NCI-H524 (cell line): ENCODE measurements at places on chromosomes 12 and 14.

GRCh38 chr12:50404307-50404706 lies 3.6 kb downstream of the LARP4 start:
- DNase-seq = no peak

GRCh38 chr12:16324272-16324671 lies 23.2 kb upstream of the MGST1 start:
- no peak for DNase-seq

DNA sequence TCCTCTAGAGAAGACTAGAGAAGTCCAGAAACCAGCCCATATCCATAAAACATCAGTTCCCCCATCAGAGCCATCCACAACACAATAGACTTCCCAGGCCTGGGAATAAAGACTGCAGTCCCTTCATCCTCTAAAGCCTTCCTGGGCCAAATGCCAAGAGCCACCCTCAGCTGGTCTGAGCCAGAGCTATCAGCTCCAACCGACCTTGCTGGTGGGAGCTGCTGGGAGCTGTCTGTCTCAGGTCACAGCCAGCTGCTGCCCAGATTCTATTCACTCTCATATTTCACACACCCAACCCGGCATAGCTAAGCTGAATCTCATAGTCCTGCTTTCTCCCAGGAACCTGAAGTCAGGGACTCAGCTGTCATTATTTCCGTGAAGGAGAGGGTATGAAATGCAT lies 10.9 kb upstream of the TFCP2 start:
- DNase-seq = peak; percentile 96

DNA sequence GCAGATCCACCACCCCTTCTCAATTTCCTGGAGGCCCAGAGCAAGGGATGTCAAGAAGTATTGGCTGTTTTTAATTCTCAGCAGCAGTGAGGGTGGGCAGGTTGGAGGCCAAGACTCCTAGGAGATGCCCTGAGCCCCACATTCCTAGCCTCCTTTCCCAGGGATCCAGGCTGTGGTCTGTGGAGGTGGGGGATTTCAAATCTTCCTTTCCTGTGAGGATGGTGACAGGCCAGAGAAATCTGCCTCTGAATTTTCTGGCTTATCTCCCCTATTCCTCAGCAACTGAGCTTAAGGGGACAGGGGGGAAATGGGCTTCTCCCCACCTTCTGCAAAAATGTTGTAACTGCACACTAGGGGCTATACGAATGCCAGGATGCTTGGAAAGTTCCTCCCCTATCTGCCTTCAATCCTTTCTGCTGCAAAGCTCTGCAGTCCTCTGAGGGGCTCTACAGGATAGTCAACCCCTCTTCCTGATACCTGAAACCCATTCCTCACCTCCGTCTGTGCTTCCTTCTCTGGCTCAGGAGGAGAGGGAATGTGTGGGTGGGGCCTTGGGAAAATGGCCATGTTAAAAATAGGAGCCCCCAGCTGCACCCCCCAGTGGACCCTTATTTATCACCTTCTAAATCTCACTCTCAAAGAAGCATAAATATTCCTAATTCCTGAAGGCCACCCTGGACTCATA lies 6.6 kb downstream of the GPR84 start:
- no peak for DNase-seq

GRCh38 chr14:104678346-104678745 lies 11.1 kb upstream of the INF2 start:
- peak; percentile 16 for DNase-seq

DNA sequence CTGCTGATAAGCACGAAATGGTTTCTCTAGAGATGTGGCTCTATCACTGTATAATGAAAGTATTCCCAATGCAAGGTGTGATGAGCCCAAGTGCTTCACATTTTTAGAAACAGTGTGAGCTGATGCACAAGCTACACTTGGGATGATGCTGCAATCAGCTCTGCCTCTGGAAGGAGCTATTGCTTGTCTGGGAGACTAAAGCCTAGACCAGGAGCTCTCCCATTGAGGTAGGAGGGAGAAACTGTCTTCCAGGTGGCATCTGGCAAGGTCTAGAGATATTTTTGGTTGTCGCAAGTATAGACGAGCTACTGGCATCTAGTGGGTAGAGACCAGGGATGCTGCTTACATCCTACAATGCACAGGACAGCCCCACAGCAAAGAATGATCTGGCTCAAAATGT lies 42.0 kb downstream of the HECTD4 start:
- no peak for DNase-seq

DNA sequence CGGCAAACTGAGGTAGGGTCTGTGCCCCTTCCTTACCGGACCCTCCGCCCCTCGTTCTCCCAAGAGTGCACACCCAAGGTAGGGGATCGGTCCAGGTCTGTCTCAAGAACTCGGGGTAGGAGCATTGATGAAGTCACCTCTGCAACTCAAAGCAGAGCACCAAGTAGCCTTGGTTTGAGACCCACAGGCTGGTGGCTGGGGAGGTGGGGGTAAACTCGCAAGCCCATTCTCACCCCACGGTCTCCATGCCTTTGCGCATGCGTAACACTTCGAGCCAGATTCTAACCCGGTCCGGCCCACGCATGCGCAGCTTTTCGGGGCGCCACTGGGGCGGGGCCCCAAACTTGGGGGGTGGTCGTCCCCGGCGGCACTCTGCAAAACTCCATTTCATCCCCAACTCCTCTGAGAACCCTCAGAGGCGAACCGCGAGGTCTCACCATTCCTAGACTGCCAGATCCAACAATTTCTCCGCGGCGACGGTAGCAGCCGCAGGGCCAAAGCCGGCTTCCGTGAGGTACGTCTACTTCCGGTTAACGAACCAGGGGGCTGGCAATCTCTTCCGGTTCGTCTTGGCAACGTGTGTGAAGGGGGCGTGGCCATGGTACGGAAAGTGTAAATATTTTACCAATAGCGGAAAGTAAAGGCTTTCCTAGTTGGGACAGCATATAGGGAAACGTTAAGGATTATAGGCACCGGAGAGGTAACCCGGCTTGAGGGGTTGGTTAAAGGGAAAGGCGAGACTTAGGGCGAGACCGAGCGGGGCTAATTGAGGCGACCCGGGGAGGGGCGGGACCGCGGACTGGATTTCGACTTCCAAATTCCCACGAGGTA lies at the start of gene MCRS1:
MCRS1 (minus strand) TSS at position 532 of the 831 bp plus-strand sequence. CDS start 1,411 bp downstream, outside the sequence.
- peak; percentile 63 for DNase-seq

GRCh38 chr12:13066014-13066413 lies 21.8 kb downstream of the FAM234B start:
- no peak for DNase-seq

GRCh38 chr12:3040663-3041544 lies 36.3 kb upstream of the TSPAN9 start:
- DNase-seq = no peak

GRCh38 chr14:75826599-75826998 lies 155.2 kb downstream of the TGFB3 start:
- no peak for DNase-seq
